ENCODE measurements at places on chromosomes 6 and 20.

DNA sequence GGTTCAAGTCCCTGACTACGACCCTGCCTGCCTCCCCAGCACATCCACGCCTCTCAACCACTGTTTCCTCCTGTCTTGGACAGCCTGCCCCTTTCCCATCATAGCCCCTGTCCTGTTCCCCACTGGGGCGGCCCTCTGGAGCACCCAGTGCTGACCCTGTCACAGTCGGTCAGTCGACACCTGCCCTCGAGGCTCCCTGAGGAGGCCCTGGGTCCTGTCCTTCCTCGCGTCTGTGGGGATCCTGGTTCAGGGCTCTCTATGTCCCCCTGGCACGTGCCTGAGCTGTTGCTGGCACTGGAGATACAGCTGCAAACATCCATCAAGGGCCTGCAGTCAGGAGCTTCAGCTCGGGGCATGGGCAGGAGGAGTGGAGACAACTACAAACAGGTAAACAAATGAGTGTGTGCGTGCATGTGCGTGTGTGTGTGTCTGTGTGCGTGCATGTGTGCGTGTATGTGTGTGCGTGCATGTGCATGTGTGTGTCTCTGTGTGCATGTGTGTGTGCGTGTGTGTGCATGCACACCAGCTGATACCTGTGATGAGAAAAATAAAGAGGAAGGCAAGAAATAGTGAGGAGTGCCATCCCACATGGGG, 132.8 kb downstream of the PHACTR3 start:
- no peak for DNase-seq

DNA sequence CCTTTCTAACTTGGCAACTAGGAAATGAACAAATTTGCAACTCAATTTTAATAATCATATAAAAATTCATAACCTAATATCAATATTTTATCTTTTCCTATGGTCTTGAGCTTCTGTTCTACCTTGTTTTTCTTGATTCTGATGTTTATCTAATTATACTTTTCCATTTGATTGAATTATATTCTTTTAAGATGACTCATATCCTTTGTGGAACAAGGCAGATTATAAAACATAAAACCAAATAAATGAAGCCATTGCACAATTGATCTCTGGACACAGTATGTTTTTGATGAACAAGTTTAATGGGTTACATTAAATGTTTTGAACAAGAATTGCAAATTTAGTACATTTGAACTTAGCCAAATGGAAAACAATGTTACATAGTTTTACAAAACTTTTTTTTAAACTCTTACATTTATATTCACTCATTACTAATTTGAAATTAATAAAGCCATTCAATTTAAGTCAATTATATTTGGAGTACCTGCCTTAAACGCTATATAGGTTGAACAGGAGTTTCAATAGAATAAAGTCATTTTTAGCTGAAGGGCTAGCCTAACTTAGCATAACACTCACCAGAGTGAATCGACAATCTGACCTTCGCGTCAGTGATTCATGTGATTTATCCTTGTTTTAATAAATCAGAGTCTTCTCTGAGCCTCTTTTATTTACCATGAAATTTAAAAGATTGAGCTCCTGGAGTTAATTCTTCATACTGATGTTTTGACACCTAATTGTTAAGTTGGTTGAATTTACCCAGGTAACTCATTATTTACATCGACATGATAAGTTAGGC, 3.8 kb downstream of the NCOA7 start:
- no peak for DNase-seq

- no peak for DNase-seq
Observed at GRCh38 chr6:74574794-74575193, 631.1 kb downstream of the COL12A1 start.

- DNase-seq = no peak
Observed at GRCh38 chr6:62445521-62445920, 159.5 kb upstream of the KHDRBS2 start.

- no peak for DNase-seq
Observed at GRCh38 chr20:42598581-42598980, 591.1 kb downstream of the PTPRT start.

DNA sequence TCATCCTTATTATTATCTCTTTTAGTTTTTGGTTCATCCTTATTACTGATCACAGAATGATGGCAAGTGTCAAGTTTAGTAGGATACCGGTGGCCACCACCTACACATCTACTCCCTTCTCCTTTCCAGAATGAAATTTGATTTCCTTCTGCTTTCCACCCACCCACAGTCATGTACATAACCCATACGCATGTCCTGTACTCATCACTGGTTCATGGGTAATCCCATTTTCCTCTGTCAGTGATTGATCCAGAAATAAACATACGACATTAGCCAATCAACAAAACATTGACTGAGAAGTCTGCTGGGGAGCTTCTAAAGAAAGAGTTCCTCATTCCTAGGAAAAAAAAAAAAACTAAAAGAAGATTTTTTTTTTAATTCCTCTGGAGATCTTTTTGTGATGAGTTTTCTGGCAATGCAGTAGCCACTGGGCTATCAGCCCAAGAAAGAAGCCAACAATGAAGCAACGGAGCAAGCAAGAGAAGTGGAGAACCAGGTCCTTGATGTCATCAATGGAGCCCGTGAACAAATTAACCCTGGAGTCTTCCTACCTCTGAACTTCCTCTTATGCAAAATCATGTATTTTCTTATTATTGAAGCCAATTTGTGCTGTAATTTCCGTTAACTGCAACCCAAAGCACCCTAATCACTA, 127.8 kb downstream of the TASP1 start:
- no peak for DNase-seq

DNA sequence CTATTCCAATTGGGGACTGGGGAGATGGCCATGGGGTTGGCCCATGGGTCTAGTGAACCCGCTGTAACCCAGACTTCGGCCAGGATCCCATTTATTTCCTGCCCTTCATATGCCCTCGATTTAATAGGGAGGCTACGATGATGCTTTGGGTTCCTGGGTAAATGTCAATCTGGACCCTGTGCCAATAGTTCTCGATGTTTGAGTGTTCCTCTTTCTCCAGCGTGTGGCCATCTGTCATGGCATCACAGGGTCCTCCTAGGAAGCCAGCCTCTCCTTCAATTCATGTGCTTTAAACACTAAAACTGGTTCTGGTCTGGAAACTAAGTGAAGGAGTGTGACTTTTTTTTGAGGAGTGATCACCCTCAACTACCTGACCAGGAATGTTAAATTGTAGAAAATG, 28.7 kb upstream of the ELMO2 start:
- no peak for DNase-seq

DNA sequence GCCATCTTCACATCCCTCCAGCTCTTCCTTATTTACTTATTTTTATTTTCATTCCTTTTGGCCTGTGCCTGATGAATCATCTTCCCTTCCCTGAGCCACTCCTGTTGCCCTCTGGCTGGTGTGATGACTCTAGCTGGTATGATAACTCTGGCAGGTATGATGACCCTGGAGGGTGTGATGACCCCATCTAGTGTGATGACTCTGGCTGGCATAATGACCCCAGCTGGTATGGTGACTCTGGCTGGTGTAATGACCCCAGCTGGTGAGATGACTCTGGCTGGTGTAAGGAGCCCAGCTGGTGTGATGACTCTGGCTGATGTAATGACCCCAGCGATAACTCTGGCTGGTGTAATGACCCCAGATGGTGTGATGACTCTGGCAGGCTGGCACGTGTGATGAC, 426.8 kb downstream of the QKI start:
- no peak for DNase-seq

DNA sequence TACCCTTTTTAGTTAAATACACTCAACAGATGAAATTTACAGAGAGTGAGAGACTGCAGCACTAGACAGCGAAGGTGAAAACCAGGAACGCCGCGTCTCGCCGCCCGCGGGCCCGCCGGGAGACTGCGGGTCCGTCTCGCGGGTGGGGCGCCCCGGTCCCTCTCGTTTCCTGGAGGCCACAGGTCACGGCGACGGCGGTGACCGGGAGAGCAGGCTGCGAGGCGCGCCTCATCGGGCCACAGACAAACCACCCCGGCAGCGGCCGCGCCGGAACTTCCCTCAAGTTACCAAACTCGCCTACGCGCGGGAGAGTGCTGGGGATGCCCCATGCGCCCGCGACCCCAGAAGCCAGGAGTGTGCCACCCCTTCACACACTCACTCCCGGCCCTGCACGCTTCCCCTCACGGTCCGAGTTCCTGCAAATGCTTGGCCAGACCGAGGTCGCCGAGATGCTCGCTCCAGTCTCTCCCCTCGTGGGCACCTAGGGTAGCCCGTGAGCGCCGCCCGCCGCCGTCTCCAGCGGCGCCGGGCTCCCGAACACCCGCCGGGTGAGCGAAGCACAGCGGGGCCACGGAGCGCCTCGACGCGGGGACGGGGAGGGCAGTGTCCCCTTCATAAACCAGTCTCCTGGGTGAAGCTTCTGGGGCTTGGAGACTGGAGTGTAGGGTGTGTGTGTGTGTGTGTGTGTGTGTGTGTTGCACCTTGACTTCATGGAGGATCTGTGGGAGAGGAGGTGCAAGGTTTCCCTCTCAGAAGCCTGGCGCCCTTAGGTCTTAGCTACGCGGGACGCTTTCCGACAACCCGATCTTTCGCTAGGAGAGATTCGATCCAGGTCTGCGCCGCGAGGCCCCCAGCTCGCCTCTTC, 1.4 kb downstream of the BACH2 start:
- no peak for DNase-seq

GRCh38 chr6:126983779-126984178, 134.7 kb upstream of the RSPO3 start:
- no peak for DNase-seq

GRCh38 chr6:159038914-159039884, 5.6 kb downstream of the TAGAP start:
- no peak for DNase-seq

DNA sequence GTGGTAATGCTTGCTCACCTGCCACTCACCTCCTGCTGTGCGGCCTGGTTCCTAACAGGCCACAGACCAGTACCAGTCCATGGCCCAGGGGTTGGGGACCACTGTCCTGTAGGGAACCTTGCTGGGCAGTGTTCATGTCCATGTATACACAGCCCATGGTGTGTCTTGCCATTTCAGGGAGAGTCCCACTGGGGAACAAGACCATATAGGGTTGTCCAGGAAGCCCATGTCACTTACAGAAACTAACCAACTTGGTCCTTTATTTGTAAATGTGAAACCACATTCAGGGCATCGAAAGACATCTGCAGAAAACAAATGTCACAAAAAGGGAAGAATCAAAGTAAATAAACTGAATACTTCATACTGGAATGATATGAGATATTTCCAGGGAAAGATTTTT, 179.1 kb downstream of the NFATC2 start:
- DNase-seq = no peak

- no peak for DNase-seq
Observed at GRCh38 chr6:36383606-36384005, 3.9 kb downstream of the ETV7 start.

DNA sequence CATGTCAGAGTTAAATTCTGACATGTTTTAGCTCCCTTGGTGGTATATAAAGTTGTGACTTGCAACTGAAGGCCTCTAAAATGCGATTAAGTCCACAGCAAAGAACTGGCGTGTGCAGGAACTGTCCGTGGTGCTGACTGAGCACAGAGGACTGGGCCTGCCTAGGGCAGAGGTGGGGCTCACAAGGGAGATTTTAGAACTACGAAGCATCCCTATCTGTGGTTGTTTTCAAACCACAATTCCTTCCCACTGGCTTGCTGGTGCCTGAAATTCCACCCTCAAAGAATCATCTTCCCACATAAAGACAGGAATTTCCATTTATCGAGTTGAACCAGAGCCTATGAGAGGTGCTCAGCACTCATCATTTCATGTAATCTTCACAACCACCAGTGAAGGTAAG, 30.1 kb downstream of the RIMS4 start:
- no peak for DNase-seq

- DNase-seq = no peak
Observed at GRCh38 chr20:45507011-45507820, 8.2 kb downstream of the SPINT3 start.

DNA sequence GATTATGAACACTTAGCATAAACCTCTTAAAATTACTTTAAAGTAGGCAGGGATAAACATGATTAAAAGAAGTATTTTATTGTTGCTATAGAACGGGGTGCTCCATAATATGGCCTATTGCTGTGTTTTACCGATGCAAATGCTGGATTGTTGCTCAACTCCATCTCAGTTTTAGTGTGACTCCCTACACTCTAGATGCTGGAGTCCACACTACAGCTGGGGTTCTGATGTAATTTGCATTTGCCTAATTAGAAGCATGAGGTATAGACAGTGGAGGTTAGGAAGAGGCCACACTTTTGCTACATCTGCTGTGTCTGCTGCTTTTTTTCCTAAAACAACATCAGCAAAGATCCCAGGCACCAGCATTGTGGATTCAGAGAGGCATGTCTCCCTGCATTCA, 6.7 kb upstream of the HMGN3 start:
- DNase-seq = no peak

DNA sequence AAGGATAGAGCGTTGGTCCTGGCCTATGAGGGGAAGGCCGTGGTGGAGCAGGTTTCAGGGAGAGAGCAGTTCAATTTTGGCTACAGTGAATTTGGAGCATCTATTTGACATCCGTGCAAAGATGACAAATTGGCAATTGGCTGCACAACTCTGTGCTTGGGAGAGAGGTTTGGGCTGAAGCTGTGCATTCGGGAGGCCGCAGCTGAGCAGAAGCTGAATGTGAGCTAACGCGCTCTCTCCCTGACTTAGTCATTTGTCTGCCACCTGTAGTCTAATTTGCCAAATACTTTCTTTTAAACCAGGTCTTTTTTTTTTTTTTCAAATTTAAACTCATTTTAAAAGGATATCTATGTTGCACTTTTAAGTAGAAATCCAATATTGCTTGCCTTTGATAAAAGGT, 78.8 kb downstream of the PHACTR3 start:
- DNase-seq = no peak

DNA sequence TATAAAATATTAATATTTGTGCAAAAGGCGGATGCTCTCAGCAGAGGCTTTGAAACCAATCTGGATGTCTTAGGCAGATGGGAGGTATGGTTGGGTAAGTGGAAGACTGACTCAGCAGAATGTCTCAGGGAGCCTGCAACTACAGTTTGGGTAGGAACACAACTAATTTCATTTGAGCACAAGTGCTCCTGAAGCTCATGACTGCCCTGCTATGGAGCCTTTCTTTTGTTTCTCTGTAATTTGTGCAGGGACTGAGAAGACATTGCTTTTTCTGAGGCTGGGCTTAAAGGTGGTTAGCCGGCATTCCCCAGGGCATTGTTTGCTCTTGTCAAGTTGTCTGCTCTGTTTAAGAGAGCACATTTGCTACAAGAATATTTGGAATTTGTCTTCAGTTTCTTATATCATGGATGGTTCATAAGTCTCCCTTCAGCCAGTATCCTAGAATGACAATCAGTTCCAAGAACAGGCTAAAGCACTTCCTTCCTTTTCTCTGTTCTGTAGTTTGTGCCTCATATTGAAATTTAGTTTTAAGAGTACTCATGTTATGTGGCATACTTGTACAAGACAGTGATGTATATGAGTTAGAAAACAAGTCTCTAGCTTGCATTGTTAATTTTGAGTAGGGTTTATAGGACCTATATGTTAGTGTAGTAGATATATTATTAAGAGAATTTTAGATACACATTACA, 208.3 kb downstream of the ZFAND3 start:
- DNase-seq = no peak

- DNase-seq = no peak
Observed at GRCh38 chr6:16836144-16836981, 75.1 kb upstream of the ATXN1 start.

DNA sequence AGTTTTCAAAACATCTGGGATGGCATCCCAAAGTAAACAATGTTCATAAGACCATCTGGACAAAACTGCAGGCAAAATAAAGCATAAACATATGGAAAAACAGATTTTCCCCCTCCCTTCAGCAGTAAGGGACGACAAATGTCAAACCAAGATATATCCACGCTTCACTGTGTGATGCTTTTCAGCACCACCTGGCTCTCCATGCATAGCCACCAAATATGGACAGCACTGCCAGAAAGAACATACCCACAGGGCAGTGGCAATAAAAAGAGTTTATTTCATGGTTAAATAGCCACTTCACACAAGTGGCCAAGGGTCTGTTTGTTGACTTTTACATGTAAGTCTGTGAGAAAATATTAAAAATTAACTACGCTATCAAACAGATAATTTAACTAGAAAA, 23.1 kb downstream of the USP45 start:
- DNase-seq = no peak

Data from hematopoietic multipotent progenitor cell treated with erythropoietin and hydrocortisone succinate and interleukin-3 and kit ligand, for 17 days (in vitro differentiated cells).